ENCODE measurements at places on chromosomes 11 and 22.

DNA sequence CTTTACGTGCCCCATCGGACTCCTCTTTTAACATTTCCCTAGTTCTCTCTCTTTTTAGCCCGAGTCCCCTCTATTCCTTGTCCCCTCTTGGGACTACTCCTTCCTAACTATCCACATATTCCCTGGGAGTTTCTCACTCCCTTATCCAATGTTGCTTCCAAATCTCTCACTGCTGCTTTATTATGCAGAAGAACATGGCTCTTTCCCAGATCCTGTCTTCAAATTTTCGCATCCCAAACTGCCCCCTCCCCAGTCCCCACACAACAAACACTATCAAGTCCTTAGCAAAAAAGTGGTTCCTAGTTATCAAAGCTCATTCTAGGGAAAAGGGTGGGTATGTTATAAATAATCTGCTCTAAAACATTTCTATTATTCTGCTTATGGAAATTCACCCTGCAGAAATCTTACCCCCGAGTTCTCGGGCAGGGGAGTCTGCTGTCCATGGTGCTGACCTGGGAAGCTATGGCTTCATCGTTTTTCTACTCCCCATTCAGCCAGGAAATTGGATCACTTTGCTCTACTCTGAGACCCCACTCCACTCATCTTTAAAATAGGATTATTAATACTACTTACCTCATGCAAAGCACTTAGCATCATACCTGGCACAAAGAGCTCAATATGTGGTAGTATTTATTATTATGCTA is 393.5 kb downstream of the BUD13 start:
- DNase-seq: peak; percentile 34

- no peak for DNase-seq
These were observed 19.5 kb downstream of the MRGPRD start for GRCh38 chr11:68961245-68961644.

DNA sequence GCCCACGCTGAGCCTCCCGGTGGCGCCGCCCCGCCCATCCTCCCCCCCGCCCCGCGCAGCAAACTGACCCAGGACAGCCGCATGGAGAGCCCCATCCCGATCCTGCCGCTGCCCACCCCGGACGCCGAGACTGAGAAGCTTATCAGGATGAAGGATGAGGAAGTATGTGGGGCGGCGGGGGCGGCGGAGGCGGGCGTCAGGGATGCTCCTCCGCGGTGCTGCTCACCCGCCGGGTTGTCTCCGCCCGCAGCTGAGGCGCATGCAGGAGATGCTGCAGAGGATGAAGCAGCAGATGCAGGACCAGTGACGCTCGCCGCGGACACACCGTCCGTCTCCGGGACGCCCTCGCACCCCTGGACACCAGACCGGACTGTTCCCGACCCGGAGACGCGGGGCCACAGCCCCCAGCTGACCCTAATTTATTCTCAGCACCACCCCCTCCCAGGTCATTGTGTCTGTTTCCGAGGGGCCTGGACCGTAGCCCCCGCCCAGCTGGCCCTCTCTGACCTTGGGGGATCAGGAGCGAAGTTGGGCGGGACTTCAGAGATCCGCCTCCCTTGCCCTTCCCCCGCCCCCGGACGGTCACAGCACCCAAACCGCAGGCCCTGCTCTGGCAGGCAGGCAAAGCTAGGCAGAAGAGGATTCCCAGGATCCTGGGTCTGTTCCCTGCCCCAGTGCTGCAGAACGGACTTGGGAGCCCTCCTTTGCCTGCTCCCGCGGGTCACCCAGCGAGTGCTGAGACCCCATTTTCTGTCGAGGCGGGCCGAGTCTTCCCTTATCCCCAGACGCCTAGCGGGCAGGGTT is 959 bp upstream of the GP1BB start:
- DNase-seq: no peak

- DNase-seq: peak; percentile 75
These were observed 56.7 kb downstream of the TP53I11 start for GRCh38 chr11:44893846-44894617.

- no peak for DNase-seq
These were observed 2.7 kb downstream of the FADD start for GRCh38 chr11:70205766-70206165.

DNA sequence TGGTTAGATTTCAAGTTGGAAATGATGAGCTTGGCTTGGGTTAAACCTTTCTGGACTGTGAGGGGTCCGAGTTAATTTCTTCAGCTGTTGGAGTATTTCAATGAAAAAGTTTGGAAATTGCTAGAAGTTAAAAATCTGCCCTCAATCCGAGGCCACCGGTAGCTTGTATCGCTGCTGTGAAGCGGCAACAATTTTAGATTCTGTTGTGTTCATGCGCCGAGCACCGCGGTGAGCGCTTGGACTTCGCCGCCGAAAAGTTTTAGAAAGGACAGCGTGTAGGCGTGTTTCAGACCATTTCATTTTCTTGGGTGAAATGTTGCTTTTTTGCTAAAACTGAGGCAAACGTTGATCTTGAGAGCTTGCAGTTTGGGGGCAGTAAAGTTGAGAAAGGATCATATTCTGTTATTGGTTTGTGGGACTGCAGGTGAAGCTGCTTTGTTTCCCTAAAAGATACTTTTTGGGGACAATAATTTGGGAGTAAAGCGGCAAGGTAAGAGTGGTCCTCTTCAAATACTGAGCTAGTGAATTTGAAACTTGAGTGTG is 928 bp downstream of the FBXO7 start:
- peak; percentile 47 for DNase-seq

- DNase-seq: no peak
These were observed 662.6 kb downstream of the METTL15 start for GRCh38 chr11:28770806-28771205.

GRCh38 chr11:125382314-125382791 is 113.7 kb downstream of the FEZ1 start:
- no peak for DNase-seq

DNA sequence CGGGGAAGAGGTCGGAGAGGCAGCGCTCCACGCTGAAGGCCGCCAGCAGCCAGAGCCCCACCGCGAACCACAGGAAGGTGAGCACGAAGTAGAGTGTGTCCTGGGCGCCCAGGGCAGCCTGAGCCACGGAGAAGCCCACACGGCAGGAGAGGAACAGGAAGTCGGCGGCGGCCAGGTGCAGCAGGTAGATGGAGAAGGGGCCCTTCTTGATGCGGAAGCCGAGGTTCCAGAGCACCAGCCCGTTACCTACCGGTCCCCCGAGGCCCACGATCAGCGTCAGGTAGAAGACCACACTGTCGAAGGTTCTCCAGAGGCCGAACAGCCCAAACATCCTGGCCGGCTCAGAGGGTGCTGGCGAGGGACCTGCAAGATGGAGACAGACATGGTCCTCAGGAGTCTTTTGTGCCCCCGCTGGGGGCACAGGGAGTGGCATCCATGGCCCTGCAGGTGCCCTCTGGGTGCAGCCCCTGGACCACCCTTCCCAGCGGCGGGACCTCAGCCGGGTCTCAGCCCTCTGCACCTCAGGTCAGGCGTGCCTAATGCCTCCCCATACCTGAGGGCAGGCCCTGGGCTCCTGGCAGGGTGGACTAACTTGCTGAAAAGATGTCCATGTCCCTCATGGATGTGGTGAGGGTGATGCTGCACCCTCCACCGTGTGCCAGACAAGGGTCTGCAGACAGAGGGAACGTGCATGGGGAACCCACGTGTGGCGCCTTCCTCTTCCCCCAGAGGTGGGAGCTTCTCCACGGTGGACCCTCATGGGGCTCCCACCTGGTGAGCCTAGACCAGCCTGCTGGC is at the start of gene MRGPRG:
MRGPRG (minus strand) TSS at position 331 of the 798 bp plus-strand sequence; CDS start at position 331, 0 bp downstream.
- peak; percentile 29 for DNase-seq

GRCh38 chr22:33975841-33976240 is 55.6 kb upstream of the LARGE1 start:
- no peak for DNase-seq

- no peak for DNase-seq
These were observed 139.6 kb upstream of the E2F8 start for GRCh38 chr11:19380375-19380774.

GRCh38 chr11:26025676-26026075 is 306.3 kb upstream of the ANO3 start:
- DNase-seq: no peak

GRCh38 chr11:133829566-133829965 is 15.7 kb downstream of the SPATA19 start:
- DNase-seq: no peak

GRCh38 chr11:15523543-15523942 is 408.8 kb downstream of the INSC start:
- DNase-seq: no peak

- DNase-seq: no peak
These were observed 18.8 kb upstream of the CDKN1C start for GRCh38 chr11:2904153-2905052.

DNA sequence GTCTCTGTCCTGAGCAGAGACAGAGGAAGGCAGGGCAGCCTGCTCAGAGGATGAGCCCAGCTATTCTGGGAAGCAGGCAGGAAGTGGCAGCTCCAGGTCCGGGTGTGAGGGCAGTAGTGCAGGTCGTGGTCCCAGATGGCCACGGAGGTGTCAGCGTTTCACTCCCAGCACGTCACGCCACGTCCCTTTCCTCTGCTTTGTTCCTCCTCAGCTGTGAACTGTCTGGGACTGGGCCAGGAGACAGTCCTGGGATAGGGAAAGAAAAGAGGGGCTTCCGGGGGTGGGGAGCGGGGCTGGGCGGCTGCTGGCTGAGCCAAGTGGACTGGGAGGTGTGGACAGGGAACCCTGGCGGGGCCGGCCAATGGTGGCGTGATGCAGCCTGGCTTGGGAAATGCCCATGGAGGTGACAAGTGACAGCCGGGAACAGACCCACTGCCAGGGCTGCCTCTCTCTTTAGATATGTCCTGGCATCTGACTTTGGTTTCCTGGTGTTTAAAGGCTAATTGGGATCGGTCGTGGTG is 64.7 kb downstream of the KCNQ1 start:
- peak; percentile 25 for DNase-seq

- DNase-seq: peak; percentile 54
These were observed 515 bp downstream of the BACE1 start for GRCh38 chr11:117315285-117316196.

DNA sequence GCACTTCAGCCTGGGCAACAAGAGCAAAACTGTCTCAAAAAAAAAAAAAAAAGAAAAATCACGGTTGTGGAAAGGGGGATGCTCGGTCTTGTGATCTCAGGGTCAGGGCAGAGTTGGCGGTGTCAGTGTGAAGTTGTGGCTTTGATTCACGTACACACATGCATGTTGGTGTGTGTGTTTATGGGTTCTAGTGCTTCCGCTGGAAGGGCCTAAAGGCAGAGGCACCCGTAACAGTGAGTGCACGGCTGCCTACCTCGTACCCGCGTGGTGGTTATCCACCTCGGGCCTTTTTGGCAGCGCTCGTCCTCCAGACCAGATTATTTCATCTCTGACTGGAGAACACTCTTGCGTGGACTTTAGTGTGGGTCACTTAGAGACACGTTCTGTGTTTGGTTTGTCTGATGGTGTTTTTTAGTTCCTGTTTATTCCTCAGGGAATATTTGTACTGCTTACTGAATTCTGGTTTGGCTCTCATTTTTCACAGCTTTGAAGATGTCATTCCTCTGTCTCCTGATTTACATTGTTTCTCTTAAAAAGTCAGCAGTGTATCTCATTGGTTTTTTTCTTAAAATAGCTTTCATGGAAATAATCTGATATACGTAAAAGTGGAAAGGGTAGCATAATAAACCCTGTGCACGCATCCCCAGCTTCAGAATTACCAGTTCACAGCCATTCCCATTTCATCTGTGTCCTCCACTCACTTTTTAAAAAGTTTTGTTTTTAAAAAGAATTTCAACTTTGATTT is 15.6 kb downstream of the ZBED4 start:
- DNase-seq: no peak

- no peak for DNase-seq
These were observed 39.1 kb downstream of the CASP12 start for GRCh38 chr11:104858882-104859775.

- DNase-seq: no peak
These were observed 1060.7 kb downstream of the FAM181B start for GRCh38 chr11:81673001-81673400.

DNA sequence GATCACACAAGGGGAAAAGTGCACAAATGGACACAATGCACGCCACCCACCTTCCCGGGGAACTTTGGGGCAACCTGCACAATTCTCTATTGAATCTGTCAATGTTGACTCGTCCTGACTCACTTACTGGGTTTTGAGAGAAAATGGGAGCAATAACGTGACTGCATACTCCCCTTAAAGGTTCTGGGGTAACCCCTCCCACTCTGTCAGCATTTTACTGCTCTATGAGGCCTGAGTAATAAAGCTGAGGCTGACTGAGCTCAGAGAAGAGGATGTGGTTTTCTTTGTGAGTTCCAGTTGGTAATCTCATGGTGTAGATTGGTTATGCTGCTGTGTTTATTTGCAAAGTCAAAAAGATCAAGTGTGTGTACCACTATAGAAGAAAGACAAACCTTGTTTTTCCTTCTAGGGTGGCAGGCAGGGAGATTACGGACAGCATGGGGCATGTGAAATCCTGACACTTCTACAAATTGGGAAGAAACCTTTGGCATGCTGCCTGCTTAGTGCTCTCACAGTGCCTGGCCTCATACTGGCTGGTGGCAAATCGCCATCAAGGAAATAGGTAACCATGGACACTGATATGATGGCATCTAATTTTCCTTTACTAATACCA is 16.1 kb upstream of the APOA1 start:
- DNase-seq: peak; percentile 50

GRCh38 chr11:39651857-39652461 is 1807.5 kb downstream of the LRRC4C start:
- DNase-seq: no peak

GRCh38 chr11:122656073-122656630 is 630 bp downstream of the UBASH3B start:
- peak; percentile 73 for DNase-seq

- no peak for DNase-seq
These were observed 1.0 kb downstream of the MS4A4A start for GRCh38 chr11:60281485-60281884.

- DNase-seq: no peak
These were observed 2.8 kb upstream of the MMP1 start for GRCh38 chr11:102800767-102801166.

DNA sequence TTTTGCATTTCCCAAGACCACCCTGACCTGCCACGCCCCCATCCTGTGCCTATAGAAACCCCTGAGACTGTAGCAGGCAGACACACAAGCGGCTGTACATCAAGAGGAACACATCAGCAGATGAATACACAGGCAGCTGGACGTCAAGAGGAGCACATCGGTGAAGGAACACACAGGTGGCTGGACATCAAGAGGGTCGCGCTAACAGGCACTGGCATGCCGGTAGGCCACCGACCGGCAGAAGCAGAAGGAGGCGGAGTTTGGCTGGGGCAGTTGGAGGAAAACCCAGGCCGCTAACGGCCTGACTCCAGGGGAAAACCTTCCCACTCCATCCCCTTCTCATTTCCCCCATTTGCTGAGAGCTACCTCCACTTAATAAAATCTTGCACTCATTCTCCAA is 5.4 kb upstream of the IPO7 start:
- DNase-seq: no peak

DNA sequence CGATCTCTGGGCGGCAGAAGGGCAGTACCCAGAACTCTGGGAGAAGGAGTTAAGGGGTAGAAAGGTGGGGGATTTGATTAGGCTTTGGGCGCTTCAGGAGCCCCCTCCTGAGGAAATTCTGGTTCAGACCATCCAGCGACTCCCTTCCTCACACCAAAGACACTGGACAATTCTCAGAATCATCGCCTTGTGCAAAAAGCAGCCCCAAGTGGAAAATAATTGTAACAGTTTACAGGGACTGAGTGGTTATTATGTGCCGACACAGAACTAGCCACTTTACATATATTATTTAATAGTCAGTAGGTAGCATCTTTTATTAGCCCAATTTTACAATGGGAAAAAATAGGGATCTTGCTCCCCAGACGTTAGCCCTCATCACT is 662 bp upstream of the TRIM3 start:
- DNase-seq: no peak

All from activated naive CD8-positive, alpha-beta T cell treated with anti-CD3 and anti-CD28 coated beads, Interleukin-2, amount 10 ng/mL, durations not matched to agents 7 days and 5 days (primary cell).